ENCODE measurements at places on chromosomes 5 and 9.

GRCh38 chr5:151683986-151684588, 2.6 kb downstream of the SPARC start:
- no peak for DNase-seq

GRCh38 chr9:90870621-90871326, 69.2 kb downstream of the SYK start:
- no peak for DNase-seq

DNA sequence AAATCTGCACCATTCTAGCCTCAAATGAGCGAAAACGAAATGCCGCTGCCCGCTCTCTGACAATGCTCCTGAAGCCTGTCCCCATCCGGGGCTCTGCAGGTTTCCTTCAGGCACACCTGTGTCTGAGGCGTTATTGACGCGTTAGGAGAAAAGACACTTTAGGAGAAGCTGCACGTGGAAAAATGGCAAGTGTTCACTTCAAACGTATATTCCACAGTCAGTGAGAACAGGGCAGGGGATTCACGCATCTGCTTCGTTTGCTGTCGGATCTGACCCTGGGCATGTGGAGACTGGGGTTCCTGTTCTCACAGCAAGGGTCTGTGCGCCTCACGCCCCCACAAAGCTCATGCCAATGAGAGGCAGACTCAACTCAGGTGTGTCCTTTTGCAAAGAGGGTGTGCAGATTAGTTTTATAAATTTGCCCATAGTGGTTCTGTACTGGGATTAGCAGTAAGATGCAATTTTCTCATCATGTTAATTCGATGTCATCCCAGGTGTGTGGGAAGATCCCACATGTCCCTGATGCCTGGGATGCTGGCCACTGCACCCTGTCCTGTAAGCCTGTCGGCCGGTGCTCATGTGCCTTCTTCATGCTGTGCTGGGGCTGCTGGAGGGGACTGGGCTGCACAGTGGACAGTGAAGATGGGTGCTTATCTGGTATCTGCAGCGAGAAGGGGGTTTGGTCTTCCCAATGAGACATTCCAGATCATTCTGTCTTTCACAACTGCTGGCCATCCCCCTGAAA, 11.2 kb upstream of the TBC1D9B start:
- no peak for DNase-seq

DNA sequence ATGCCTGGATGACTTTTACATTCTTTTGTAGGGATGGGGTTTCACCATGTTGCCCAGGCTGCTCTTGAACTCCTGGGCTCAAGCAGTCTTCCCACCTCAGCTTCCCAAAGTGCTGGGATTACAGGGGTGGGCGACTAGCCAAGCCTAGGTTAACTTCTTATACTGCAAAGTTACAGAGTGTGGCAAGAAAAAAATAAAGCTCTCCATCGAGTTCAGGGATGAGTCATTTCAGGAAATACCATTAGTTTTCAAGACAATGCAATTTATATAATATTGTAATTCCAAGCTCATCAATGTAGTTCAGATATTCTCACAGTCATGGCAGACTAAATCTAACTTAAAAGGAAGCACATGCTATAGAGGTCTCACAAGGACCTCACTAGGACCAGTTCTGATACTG, 11.5 kb upstream of the ABO start:
- DNase-seq: no peak

- DNase-seq: no peak
These were observed 71.4 kb downstream of the DCP2 start for GRCh38 chr5:113047733-113048652.

DNA sequence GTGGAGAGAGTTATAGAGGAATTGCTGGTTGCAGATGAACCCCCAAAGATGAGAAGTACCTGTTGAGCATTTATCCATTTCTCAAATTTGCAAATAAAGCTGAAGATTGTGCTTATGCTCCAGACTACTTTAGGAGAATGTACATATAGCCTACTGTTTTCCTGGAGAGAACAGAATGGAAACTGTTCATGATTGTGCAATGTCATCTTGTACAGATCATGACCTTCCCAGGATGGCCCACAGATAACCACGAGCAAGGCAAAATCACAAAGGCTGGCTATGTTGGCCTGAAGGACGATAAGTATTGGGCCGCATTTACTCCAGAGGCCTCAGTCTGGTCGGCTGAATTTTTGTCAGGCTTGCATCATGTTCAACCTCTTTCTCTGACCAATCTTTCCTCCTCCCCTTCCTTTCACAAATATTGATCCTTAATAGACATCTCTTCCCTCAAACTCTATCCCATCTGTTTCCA, 28.5 kb upstream of the RICTOR start:
- DNase-seq: no peak

GRCh38 chr9:38022995-38023394, 46.0 kb downstream of the SHB start:
- no peak for DNase-seq

DNA sequence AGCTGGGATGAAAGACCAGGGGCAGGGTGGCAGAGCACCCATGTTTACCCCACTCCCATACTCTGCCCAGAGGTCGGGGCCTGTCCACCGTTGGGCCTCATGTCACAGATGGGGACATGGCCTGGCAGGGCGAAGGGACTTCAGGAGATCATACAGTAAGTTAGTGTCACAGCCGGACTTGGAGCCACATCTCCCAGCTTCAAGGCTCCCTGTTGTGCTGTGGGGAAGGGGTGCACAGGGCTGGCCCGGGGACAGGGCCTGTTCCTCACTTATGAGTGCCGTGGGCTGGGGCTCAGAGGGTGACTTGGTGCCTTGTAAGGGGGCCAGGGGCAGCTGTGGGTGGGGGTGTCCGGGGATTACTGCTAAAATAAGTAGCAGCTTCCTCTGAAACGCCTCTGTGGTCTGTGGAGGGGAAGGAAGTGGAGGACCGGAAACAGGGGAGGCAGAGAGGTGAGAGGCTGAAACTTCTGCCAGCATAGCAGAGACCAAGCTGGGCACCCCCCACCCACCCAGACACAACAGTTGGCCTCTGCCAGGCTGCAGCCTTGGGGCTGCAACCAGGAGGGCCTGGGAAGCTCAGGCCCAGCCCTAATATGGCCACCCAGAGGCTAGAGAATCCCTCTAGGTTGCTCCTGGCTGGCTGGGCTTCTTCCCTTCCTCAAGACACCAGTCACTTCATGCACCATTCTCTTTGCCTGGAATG, 41.1 kb upstream of the NEK6 start:
- no peak for DNase-seq

DNA sequence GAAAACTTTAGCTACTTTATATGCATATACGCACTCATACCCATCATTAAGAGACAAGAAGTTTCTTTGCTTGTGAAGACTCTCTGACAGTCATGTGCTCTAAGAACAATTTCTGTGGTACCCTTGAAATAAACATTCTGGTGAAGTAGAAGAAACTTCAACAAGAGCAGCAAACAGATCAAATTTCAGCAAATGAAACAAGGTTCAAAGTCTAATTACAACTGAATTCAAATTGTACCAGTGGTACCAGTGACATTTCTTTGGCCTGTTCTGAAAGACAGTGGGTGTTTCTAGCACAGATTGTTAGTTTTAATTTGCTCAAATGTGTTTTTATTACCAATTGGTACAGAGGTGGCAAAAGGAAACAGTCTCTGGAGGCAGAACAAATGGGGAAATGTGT, 391.0 kb downstream of the CHSY3 start:
- DNase-seq: no peak

DNA sequence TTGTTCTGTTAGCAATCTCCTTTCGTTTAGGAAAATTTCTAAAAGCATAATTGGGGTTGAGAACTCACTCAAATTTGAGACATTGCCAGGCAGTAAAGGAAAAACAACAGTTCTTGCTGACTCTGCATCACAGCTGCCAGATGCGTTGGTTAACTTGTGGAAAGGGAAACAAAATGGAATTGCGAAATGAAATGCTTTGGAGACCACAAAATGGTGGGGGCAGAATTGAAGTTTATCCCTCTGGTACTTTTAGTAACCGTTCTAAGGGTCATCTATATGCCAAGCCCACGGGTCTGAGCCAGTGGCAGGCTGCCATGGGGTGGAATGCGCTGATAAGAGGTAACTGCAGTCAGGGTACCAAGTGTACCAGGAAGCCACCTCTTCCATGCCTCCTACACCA, 28.6 kb upstream of the SELENOP start:
- no peak for DNase-seq

DNA sequence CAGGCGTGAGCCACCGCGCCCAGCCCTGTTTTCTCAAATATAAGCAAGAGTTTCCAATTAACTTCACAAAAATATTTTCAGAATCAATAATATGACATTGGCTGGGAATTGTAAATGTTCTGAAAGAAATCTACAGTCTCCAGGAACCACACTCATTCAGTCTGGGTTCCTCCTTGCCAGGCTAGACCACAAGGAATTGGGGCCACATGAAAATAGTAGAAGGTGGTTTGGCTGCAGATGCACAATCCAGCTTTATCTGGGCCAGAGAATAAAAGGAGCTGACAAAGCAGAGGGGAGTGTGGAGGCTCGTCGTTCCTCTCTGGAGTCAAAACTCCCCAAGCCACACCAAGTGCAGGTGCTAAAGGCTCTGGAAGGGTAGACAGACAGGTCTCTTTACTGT, 92.0 kb upstream of the OSMR start:
- DNase-seq: no peak

Data from NCI-H446 (cell line).